ENCODE measurements at places on chromosomes 7 and 10.

- DNase-seq = no peak
Measured at GRCh38 chr10:68276224-68276623, 44.3 kb upstream of the ATOH7 start.

- peak; percentile 20 for DNase-seq
Measured at GRCh38 chr7:36986948-36987724, 262.8 kb upstream of the AOAH start.

- DNase-seq = no peak
Measured at GRCh38 chr7:36387435-36388231, 2.0 kb upstream of the ANLN start.

DNA sequence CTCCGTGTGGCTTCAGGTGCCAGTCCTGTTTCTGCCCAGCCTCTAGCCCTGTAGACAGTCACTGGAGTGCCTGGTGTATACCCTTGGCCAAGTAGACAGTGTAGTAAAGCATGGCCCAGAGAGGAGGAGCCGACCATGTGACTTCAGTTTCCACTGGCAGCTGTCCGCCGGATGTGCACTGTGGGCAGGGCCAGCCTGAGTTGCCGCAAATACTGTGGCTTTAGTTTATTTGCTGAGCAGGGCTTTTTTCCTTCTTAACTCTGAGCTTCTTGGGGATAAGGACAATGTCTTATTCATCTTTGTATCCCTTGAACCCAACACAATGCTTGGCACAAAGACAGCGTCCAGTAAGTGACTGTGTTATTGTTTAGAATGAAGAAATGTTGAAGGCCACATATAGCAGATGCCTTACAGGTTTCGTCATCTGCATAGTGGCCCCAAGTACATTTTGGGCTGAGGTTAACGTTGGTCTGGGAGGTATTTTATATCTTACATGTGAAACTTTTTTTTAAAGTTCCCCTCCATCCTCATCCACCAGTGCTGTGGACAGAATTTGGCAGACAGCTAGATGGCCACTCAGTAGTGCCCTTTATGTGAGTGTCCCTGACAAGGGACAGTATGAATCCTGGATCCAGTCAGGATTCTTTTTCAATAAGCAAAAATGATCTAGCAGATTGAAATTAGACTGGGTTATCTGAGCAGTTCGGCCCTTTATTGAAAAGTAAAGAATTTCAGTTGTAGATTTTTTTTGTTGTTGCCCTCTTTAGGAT is 40.6 kb downstream of the CYP17A1 start:
- peak; percentile 71 for DNase-seq

GRCh38 chr10:42962902-42963231 is 114.0 kb upstream of the RET start:
- DNase-seq = no peak

Measured in T-helper 1 cell (primary cell).